ENCODE measurements at places on chromosomes 6 and 20.

DNA sequence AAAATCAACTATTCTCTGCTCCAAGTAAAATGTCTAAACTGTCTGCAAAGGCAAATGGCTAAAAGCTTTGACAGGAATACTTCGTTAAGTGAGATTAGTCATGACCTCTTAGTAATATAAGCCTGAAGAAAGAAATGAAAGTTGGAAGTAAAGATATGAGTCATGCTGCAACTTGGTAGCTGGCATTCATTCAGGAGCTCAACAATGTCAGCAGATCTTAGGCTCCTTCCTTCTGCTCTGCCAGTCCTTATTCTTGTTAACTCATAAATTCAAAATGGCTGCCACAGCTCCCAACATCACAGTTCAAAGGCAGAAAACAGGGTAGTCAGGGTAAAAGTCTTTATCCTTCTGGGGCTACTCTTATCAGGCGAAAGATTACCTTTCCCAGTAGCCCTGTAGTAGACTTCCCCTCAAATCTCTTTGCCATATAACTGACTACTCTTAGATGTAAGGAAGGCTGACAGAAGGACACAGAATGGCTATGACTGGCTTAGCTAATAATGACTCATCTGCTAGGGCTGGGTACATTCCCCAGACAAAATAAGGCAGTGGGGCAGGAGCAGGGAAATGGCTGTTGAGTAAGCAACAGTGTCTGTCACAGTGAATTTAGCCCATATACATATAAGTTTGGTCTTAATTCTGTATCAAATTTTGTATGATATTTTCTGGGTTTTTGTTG is 24.4 kb upstream of the C6orf62 start:
- DNase-seq, result no peak

DNA sequence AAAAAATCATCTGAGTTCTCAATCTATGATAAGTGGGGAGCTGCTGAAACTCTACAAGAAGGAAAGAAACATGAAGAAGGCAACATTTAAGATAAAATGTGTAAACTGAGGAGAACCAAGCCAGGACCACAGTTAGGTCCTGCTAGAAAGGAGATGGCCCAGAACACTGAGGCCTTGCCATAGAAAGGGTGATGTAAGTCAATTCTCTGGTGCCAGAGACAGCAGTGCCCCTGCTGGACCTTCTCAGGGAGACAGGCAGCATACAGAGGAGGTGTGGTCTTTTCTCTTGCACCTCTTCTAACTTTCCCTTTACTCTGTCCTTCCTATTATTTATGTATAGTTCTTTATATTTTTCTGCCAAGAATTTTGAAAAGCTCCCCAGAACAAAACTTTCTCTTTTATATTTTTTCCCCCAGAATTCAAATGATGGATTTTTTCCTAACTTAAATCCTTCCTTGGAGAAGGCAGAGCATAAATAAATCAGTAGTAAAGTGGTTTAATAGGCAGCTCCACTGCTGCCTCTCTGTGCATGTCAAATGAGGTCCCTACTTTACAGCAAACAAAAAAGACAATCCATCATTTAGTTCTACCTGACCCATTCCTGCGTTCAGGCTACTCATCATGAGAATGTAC is 9.0 kb downstream of the UQCC2 start:
- DNase-seq, result no peak

GRCh38 chr6:6315660-6316059 is 4.8 kb downstream of the F13A1 start:
- DNase-seq, result peak; percentile 49

DNA sequence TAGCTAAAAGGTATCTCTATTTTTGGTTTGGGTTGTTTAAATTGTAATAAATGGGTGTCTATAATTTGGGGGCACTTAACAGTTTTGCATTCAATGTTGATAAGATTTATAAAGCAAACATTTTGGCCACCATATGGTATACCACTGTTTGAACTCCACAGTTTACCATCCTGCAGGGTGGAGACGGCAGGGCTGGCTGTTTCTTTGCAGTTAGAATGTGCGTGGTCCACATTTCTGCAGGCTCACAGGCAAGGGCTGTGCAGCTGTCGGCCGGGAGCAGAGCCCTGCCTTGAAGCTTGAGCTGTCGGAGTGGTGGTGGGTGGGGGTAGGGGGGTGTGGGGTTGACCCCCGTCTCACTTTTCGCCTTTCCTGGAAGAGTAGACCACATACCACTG is 135.9 kb downstream of the CDH4 start:
- no peak for DNase-seq

GRCh38 chr20:45775411-45775810 is 16.3 kb downstream of the WFDC3 start:
- DNase-seq, result no peak

DNA sequence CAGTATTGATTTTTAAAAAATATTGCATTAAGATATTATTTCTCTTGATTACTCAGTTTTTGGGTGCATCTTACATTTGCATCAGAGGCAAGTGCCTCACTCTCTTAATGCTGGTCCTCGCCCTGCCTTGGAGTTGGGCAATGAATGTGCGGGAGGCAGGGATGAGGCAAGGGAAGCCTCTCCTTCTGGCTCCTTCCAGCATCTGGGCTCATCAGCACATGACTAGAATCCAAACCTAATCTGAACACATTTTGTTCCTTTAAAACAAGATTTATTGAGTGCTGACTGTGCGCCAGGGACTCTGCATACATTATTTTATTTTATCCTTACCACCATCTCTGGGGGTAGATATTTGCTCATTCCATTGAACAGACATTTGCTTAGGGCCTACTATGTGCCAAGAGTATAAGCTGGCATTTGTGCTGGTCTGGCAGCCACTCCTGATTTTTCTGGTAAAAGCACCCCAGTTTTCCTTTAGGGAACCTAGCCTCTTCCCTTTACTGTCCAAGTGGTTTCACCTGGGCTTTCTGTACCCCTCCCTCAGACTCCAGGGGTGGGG is 71.9 kb upstream of the ZNFX1 start:
- DNase-seq, result no peak

- no peak for DNase-seq
Measured at GRCh38 chr6:92369309-92369708, 1050.0 kb downstream of the EPHA7 start.

- DNase-seq, result no peak
Measured at GRCh38 chr6:38248500-38249234, 391.1 kb downstream of the BTBD9 start.

GRCh38 chr6:112113918-112114317 is 26.5 kb downstream of the FAM229B start:
- DNase-seq, result no peak

DNA sequence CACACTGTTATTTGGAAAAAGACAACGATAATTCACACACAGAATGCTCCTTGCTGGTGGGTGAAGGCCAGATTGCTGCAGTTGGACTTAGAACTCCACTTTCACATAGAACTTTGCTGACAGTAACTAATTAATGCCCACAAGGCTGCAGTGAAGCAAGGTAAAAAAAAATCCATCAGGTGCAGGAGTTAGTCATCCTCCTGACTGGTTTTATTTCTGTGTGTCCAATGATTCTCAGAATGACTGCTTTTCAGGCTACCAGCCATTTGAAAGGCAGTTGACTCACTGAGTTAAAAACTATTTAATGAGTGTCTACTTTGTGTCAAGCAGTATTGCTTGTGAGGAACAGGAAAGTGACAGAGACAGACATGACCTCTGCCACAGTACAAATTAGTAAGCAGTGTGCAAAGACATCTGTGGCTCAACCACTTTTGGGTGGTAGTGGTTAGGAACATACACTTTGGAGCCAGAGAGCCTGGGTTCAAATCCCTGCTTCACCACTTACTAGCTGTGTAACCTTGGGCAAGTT is 41.9 kb downstream of the ELOVL5 start:
- no peak for DNase-seq

- no peak for DNase-seq
Measured at GRCh38 chr20:58675146-58675584, 17.4 kb upstream of the NPEPL1 start.

DNA sequence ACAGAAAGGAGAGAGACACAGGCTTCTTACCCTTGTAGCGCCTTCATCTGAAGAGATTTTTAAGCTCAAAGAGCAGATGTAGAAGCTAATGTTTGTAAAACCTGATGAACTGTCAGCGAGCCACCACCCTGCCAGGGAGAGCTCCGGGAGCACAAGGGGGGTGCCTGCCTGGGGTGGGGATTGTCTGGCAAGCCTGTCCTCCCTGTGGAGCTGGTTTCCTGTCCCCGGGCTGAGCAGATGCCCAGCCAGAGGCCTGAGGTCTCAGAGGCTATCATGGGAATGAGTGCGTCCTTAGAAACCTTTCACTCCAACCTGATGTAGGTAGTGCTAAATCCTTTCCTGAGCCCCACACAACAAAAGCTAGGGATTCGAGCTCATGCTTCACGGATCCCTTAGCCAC is 41.9 kb upstream of the NR2E1 start:
- no peak for DNase-seq

DNA sequence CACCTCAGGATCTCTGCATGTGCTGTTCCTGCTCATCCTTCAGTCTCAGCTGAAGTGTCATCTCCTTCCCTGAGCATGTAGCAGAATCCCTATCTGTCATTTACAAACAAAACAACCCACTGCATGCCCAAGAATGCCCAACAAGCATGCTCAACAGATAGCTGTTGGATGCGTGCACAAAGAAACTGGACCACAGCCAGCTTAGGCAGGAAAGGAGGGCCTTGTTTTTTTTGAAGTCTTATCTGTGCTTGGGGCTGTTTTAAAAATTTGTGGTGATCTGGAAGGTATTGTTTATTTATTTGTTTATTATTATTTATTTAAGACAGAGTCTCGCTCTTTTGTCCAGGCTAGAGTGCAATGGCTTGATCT is 18.5 kb upstream of the SLC16A10 start:
- DNase-seq, result no peak

- no peak for DNase-seq
Measured at GRCh38 chr20:57814529-57814928, 104.7 kb upstream of the PMEPA1 start.

GRCh38 chr6:150599199-150600009 is at the start of gene PLEKHG1:
PLEKHG1 (plus strand) TSS chr6:150599885; CDS start chr6:150733682, 133,797 bp downstream.
- peak; percentile 53 for DNase-seq

GRCh38 chr20:45037050-45037449 is 63.9 kb downstream of the KCNS1 start:
- DNase-seq, result no peak

DNA sequence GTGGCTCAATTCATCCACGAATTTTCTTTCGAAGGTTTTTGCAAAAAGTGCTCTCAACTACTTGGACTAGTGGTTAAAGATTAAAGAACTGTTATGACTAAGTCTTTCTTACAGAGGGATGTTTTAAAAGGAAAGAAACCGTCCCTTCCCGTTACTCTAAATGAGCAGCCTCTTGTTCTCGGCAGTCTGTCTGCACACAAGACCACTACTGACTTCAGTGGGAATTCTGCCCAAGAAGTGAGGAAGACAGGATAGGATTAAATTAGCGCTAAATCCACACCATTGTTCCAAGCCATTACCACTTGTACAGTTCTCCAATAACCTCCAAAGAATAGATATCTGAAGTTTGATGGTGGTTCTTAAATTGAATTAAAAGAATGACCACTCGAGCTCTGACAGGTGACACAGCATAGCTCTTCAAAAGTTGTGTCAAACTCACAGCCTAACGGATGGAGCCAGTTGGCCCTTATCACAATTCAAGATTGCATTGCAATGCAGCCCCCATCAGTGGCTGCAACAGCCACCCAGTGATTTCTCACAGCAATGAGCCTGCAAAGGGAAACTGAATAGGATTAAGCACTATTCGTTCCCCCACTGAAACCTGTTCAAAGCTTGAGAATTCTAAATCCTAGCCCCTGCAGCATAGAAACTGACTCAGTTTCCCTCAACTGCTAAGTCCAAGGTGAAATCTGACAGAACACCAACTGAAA is 1.8 kb downstream of the EPB41L2 start:
- DNase-seq, result no peak

- DNase-seq, result no peak
Measured at GRCh38 chr6:154579485-154579884, 69.0 kb upstream of the CNKSR3 start.

DNA sequence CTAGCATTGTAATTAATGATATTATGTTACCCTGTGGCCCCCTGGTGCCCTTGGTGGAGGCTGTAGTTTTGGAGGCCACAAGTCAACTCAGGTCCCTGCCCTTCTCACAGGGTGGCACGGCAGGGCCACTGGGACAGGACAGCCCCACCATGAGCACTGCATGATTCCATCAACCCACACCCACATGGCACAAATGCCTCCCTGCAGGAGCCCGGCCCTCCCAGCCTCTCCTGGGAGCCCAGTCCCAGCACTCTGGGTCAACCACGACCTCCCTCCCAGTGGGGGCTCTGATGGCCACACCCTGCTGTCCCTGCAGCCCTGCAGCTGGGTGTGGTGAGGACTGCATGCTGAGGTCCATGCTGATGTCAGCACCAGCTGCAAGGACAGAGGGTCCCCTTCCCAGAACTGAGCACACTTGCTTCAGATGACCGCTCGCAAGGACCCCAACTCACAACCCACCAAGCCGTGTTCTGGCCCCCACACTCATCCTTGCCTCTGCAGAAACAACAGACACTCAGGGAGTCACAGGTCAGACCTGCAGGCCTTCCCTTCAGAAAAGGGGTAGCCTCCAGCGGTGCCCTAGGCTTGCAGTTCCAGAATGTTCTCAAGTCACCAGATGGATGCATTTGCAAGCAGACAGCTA is 15.7 kb upstream of the CST7 start:
- peak; percentile 29 for DNase-seq

- DNase-seq, result no peak
Measured at GRCh38 chr6:46042355-46042999, 26.8 kb upstream of the CLIC5 start.

- no peak for DNase-seq
Measured at GRCh38 chr20:11901127-11901526, 16.6 kb upstream of the BTBD3 start.

- DNase-seq, result no peak
Measured at GRCh38 chr20:45248609-45249008, 5.8 kb downstream of the SLPI start.

GRCh38 chr6:113018351-113019151 is 671.4 kb downstream of the RFPL4B start:
- DNase-seq, result no peak

Data from mesothelial cell of epicardium (in vitro differentiated cells).